ENCODE measurements at places on chromosomes 2 and 18. TPM values are rescaled to one million over a fixed set of nuclear protein-coding genes. Genes with fewer than 3 reads are reported as not detected.

The ZC3H8 gene
- polyA plus RNA-seq = 14.3 TPM

The TEKT4 gene
- polyA plus RNA-seq = 0.16 TPM

The CCDC150 gene
- 16.4 TPM for polyA plus RNA-seq

The GPR35 gene
- 1.1 TPM for polyA plus RNA-seq

The ABCG8 gene
- 1.1 TPM for polyA plus RNA-seq

The OXER1 gene
- 7.6 TPM for polyA plus RNA-seq

The TRIM43 gene
- 0.59 TPM for polyA plus RNA-seq

The MAL gene
- 368 TPM for polyA plus RNA-seq

The SCN3A gene
- 0.64 TPM for polyA plus RNA-seq

The DSC1 gene
- polyA plus RNA-seq = 1.8 TPM

The CABYR gene
- 5.8 TPM for polyA plus RNA-seq

The MYCN gene
- polyA plus RNA-seq = 35.4 TPM

The TCF23 gene
- 0.42 TPM for polyA plus RNA-seq

The UGT1A8 gene
- polyA plus RNA-seq = not detected

Measured in left renal cortex interstitium (tissue), 4 donors.